Right ventricle myocardium superior (tissue), 1 donor: ENCODE measurements at places on chromosomes 3 and 15. TPM values are rescaled to one million over a fixed set of nuclear protein-coding genes. Genes with fewer than 3 reads are reported as not detected.

GRCh38 chr3:9192248-9193025, 57.0 kb downstream of the SRGAP3 start:
- DNase-seq: no peak

DNA sequence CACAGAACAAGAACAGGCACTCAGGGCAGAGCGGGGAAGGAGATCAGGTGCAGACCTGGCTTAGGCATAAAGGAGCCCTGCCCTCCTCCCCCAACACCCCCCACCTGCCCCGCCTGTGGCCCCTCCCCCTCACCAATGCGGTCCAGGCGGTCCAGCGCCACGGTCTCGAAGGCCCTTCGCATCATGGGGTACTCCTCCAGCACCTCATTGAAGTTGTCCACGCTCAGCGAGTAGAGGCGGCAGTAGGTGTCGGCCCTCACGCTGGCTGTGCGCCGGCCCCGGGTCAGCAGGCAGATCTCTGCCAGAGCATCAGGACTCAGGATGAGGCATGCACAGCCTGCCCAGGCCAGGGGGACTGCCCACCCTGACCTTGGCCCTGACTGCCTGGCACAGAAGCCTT, 44.8 kb downstream of the HCN4 start:
- DNase-seq: no peak

GRCh38 chr3:123031051-123031450, 3.5 kb upstream of the SEMA5B start:
- no peak for DNase-seq

DNA sequence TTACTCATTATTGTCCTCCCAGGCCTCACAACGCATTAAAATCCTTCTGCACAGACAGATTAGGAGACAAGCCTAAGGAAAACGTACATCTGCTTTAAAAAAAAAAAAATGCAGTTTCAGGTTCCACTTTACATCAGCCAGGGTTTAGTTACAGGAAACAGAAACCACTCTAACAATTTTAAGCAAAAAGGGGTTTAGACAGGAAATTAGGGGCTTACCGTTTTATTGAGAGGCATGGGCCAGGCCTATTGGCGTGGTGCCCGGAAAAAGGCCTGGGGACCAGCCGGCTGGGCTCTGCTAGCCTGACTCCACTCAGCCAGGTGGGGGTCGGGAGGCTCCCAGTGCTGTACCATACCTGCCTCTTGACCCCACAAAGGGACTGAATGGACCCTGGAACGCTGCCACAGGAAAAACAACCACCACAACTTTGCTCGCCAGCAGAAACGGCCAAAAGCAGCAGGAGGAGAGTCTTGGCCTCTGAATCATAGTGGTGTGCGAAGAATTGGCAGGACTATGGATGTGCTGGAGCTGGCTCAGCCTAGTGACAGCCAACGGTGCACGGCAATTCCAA, 124.3 kb downstream of the CHSY1 start:
- peak; percentile 84 for DNase-seq

DUOXA1 gene
- 0.56 TPM for total RNA-seq

GRCh38 chr3:58206406-58207011, 4.3 kb downstream of the DNASE1L3 start:
- no peak for DNase-seq

GRCh38 chr3:134374791-134375581, 739 bp upstream of the AMOTL2 start:
- peak; percentile 75 for DNase-seq

DNA sequence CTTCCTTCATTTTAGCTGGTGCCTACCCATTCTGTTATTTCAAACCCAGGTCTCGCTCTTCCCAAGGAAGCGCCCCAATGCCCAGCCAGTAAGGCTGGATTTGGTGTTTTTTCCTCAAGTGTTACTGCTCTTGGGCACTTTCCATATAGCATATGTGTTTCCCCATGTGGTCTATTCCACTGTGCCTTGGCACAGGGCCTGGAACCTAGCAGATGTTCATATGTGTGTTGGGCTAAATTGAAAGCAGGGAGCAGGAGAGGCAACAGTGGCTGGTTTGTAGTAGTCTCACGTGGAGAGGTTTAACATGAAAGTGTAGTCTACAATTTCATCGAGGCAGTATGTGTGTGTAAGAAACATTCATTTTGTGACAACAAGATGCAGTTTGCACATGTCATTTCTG, 48.2 kb upstream of the TEX264 start:
- no peak for DNase-seq

GRCh38 chr3:4314688-4315087, 11.5 kb downstream of the SETMAR start:
- no peak for DNase-seq

DNA sequence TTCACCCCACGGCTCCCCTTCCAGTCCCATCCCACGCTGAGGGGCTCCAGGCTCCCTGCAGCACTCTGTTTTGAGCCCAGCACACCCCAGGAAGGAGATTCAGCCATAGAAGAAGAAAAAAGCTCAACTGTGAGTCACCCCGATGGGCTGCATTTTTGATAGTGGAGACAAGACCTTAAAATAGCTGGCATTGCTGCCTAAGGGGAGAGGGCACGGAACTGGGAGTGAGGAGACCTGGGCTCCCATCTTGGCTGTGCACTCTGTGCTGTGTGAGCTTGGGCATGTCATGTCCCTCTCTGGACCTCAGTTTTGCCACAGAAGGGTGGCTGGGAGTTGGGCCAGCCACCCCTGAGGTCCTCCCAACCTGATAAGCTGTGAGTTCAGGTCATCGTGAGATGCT, 57.2 kb upstream of the SMAD6 start:
- no peak for DNase-seq

- no peak for DNase-seq
Measured at GRCh38 chr15:89774492-89774891, 1.6 kb upstream of the MESP2 start.

DNA sequence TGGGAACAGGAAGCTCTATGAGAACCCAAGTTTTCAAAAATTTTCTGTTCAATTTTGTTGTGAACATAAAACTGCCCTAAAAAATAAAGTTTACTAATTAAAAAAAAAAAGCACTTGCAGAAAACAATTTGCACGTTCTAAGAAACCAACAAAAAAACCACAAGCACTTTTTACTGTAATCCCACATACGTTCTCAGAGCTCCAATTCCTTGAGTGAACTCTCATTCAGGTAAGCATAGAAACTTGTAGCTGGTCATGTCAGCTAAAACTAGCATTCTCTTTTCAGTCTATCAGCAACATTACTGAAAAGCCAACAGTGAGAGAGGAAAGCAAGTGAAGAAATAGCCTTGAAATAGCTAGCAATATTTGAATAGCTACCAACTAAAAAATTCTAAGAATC, 11.5 kb upstream of the TMF1 start:
- DNase-seq: no peak

LTF gene
- total RNA-seq: 3.7 TPM

ADAMTSL3 gene
- total RNA-seq: 10.5 TPM

DNA sequence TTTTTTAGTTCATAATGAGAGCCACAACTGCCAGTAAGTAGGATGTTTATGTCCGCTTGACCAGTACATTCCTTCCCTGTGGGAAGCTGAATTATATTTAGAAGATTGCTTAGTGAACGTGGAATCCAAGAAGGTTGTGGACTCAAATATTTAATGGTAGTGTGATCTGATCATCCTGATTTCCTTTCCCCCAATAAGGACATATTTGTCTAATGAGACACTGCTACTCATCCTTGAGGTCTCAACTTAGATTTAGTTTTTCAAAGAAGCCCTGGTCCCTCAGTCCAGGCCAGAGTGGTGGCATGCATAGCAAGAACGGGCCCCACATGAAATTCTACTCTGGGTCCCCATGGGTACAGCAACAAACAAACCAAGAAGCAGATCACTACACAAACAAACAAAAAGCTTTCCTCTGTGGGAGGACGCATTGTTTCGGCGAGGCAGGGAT, 60.8 kb downstream of the USP13 start:
- no peak for DNase-seq

DNA sequence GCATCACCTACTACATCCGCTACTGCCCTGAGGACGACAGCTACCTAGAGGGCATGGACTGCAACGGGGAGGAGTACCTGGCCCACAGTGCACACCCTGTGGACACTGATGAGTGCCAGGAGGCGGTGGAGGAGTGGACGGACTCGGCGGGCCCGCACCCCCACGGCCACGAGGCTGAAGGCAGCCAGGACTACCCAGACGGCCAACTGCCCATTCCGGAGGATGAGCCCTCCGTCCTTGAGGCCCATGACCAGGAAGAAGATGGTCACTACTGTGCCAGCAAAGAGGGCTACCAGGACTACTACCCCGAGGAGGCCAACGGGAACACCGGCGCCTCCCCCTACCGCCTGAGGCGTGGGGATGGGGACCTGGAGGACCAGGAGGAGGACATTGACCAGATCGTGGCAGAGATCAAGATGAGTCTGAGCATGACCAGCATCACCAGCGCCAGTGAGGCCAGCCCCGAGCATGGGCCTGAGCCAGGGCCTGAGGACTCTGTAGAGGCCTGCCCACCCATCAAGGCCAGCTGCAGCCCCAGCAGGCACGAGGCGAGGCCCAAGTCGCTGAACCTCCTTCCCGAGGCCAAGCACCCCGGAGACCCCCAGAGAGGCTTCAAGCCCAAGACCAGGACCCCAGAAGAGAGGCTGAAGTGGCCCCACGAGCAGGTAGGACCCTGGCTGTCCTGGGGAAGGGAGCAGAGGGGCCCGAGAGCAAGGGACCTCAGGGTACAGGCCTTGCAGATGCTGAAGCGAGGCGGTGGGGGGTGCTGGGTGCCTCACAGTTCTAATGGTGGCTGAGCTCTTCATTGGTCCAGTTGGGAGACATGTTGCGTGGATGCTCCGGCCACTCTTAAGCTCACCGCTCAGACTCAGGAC, 168.6 kb downstream of the APBA2 start:
- no peak for DNase-seq

OR5K2 gene
- total RNA-seq: not detected

DNA sequence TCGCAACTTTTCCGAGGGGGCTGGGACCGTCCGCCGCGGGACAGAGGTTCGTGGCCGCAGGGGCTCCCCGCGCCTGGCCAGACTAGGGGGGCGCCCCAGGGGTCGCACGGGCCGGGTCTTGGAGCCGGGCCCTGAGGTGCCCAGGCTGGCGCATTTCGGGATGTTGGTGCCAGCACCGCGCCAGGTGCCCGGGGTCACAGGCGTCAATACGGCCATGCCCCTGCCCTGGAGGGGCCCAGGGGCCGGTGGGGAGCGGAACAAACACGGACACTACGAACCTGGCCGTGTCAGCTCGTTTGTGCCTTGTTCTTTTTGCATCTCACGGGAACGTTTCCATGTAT, 366 bp downstream of the TM6SF1 start:
- no peak for DNase-seq

- DNase-seq: no peak
Measured at GRCh38 chr3:114746502-114746901, 400.6 kb downstream of the ZBTB20 start.

CPLX3 gene
- total RNA-seq: 3.6 TPM

DNA sequence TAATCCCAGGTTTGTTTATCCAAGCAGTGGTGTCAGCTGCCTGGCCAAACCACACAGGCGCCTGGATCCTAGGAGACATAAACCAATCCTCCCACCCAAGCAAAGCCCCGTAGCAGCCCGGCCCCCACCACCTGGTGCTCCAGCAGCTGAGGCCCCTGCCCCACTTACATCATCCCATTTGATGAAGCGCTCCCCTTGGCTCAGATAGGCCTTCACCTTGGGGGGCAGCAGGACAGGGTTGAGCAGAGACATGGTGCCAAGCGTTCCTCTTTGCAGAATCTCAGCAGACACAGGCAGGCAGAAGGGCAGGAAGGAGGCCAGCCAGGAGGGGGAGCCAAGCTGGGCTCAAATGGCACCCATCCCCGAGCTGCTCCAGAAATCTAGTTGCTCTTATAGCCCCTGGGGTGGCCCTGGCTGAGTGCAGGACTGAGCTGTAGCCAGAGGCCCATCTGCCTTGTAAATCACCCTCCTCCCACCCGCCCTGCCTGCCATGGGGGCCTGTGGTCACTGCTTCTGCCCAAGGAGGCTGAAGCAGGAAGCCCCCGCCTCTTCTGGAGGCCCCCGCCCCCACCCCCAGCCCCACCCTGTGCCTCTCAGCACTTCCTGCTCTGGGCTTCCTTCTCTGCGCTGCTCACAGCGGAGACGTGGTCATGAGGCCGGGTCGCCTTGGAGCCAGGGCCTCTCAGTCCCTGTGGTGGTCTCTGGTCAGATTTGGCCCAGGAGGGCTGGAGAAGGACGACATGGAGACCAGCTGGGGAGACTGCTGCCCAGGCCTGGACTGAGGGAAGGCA, at the start of gene PLCB2:
Gene PLCB2 (minus strand): TSS at position 515 of the 791 bp plus-strand sequence. CDS start 263 bp downstream, at position 252.
- peak; percentile 72 for DNase-seq

- DNase-seq: peak; percentile 74
Measured at GRCh38 chr3:45595364-45596195, 1.0 kb downstream of the LIMD1 start.

GRCh38 chr3:40464339-40465110, 7.4 kb downstream of the RPL14 start:
- no peak for DNase-seq

DNA sequence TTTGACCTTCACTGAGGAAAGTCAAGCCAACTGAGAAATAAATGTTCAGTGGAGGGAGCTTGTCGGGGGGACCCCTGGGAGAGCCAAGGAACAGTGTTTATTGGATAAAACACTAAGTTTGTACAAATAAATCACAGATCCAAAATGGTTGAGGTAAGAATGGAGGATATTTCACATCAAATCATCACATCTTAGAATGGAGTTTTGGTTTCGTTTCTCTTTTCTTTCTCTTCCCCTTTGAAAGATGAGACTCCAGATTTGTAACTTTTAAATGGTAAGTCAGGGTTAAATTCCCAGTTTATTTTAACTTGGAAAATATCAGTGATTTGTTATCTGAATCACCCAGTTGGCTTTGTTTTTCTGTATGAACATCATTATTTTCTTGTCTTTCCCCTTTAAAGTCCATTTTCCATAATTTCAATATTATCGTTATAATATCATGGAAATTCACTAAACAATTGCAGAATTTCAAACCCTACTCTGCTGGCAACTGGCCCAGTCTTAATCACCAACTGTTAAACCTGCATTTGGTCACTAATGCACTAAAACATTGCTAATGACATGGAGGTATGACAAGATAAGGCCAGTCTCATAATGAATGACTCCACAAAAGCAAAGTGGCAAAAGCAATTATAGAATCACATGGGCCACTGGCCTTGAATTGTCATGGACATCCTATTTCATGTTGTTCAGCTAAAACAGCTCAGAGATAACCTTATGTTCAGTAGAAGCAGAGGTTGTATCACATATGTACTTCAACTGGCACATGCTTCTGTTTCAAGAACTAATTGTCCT, 295.1 kb downstream of the SHOX2 start:
- no peak for DNase-seq

DNA sequence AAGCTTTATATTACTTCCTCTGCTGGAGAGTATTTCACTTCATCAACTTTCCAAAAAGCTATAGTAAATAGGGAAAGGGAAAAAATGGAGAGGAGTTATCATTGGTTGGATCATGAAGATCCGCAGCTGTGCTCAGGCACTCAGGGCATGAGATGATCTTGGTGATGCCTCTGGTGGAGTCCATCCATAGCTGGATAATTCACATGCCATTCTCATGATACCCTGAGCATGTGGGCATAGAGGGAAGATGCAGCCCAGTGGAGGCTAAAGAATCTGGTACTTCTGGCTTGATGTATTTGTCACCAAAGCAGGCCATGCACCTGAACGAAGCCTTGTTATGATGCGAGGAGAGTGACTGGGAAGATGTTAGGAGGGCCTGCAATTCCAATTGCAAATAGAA, 150.2 kb downstream of the CHST2 start:
- DNase-seq: no peak
